ENCODE measurements at places on chromosomes 3 and 15.

- no peak for DNase-seq
These were observed 8.3 kb upstream of the SLC9C1 start for GRCh38 chr3:112302150-112302830.

GRCh38 chr3:196268284-196269163 lies 19.0 kb downstream of the PCYT1A start:
- no peak for DNase-seq

DNA sequence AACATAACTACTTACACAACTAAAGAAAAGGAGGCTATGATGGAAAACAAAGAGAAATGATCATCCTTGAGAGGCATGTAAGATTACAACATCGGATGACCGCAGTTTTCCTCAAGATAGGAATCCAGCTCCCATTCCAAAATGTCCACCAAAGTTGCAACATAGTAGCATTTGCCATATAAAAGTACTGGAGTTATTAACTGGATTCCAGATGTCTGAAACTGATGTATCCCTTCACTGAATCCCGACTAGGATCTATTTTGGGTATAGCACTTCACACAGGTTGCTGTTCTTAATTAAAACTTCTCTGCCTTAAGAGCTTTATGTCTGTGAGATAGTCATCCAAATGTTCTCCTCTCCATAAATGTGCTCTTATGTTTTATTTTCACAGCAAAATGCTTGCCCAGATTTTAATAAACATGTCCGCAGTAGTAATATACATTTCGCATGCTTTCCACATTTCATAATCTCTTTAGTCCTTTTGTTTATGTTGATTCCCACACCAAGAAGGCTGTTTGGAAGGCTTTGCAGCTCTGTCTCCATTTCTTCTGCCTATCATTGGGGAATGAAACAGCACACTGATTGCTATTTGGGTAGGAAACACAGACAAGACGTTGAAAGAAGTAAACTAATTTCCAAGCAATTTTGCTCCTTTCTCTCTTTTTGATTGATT lies 716.5 kb upstream of the CFAP20DC start:
- peak; percentile 88 for DNase-seq

DNA sequence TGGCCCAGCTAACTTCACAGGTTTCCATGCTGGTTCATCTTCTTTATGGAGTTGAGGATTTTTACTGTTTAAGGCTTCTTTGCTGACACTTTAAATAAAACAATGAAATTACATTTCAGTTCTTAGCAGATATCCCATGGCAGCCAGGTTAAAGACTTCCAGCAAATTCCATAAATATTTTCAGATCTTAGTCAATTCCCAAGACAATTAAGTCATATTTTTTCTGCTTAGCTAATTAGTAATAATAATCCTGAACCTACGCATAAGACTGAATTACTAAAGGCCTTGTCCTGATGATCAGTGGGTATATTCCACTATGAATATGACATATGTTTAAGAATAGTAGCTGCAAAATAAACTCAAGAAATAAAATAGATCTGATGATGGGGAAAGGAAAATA lies 83.3 kb downstream of the NR2E3 start:
- peak; percentile 10 for DNase-seq

DNA sequence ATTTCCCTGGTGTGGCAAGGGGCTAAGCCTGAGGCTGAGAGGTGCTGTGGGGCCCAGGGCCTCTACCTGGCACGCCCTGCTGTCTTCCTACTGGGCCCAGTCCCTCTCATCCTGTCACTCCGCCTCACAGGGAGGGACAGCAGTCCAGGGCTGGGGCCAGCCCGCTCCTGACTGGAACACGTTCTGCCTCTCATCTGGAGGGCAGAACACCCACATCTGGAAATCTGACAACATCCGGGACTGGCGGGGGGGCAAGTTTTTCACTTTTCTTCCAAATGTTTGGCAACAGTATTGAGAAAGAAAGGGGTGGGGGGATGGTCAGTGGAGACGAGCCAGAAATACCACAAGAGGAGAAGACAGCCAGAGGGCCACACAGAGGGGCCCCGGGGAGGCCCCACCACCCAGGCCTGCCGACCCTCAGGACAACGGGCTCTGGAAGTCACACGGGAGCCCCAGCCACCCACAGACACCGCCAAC lies 1.8 kb upstream of the MYL3 start:
- no peak for DNase-seq

- DNase-seq = no peak
These were observed 159.9 kb upstream of the PFN2 start for GRCh38 chr3:150130404-150131100.

DNA sequence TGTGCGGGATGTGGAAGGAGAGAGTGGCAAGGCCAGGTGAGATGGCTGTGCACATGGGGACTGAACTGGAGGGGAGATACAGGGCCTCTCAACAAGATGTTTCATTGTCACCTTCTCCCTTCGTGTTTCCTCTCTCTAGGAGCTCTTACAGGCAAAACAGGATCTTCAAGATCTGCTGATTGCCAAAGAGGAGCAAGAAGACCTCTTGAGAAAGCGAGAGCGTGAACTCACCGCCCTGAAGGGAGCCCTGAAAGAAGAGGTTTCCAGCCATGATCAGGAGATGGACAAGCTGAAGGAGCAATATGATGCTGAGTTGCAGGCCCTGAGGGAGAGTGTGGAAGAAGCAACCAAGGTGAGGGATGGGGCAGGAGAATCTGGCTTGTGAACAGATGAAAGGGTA lies 85.2 kb downstream of the CGNL1 start:
- DNase-seq = no peak
